ENCODE measurements at places on chromosomes 2 and 18.

GRCh38 chr2:106781196-106781595, 104.8 kb downstream of the ST6GAL2 start:
- no peak for DNase-seq

DNA sequence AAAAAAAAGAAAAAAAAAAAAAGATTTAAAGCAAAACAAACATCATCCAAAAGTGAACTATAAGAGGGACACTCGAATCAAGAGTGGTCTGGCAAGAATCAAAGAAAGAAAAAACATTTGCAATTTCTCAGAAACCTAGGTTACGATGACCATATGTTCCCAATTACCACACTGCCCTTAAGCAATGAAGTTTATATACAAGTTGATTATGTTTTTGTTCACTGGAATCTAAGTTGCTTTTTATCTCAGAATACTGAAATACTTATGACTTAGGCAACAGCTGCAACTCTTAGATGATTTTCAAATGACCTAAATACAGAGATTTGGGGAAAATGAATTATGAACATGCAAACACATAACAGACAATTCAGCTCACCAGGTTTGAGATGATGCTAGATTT, 597.1 kb upstream of the CHAC2 start:
- no peak for DNase-seq

GRCh38 chr2:85541753-85542457, 2.9 kb downstream of the MAT2A start:
- DNase-seq: no peak

DNA sequence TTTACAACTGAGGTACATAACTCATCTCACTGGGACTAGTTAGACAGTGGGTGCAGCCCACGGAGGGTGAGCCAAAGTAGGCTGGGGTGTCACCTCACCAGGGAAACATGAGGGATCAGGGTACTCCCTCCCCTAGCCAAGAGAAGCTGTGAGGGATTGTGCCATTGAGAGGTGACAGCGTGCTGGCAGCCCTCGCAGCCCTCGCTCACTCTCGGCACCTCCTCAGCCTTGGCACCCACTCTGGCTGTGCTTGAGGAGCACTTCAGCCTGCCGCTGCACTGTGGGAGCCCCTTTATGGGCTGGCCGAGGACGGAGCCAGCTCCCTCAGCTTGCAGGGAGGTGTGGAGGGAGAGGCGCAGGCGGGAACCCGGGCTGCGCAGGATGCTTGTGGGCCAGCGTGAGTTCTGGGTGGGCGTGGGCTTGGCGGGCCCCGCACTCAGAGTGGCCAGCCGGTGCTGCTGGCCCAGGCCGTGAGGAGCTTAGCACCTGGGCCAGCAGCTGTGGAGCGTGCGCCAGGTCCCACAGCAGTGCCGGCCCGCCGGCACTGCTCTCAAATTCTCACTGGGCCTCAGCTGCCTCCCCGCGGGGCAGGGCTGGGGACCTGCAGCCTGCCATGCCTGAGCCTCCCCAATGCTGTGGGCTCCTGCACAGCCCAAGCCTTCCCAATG, 44.5 kb upstream of the FAM110C start:
- no peak for DNase-seq

- no peak for DNase-seq
These were observed 53.4 kb downstream of the LIMS1 start for GRCh38 chr2:108587621-108588020.

DNA sequence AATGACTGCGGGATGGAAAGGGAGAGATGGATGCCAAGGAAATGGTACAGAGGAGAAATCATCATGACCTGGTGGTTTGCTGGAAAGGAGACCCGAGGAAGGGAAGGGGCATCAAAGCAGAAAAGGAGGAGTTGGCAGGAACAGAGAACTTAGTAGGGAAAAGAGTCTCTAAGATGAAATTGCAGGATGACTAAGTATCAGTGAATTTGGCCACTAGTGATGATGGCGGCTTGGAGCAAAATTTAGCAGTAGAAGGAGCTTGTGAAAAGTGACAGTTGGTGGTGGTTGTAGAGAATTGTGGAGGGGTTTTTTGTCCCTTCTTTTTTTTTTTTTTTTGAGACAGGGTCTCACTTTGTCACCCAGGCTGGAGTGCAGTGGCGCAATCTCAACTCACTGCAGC, 10.1 kb downstream of the METAP1D start:
- no peak for DNase-seq

DNA sequence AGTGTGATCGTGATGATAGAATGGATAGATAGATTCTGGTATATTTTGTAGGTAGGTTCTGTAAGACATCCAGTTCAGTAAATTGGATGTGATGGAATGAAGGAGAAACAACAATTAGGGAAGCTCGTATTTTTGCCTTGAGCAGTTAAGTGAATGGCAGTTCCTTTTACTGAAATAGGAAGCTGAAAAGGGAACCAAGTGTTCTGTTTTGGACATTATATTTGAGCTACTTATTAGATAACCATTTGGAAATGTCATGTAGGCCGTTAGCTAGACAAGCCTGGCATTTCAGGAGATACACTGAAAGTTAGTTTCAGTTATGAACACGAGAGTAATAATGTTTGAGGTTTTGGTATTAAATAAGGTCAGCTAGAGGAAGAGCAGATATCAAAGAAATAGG, 41.5 kb downstream of the MARCHF7 start:
- no peak for DNase-seq

DNA sequence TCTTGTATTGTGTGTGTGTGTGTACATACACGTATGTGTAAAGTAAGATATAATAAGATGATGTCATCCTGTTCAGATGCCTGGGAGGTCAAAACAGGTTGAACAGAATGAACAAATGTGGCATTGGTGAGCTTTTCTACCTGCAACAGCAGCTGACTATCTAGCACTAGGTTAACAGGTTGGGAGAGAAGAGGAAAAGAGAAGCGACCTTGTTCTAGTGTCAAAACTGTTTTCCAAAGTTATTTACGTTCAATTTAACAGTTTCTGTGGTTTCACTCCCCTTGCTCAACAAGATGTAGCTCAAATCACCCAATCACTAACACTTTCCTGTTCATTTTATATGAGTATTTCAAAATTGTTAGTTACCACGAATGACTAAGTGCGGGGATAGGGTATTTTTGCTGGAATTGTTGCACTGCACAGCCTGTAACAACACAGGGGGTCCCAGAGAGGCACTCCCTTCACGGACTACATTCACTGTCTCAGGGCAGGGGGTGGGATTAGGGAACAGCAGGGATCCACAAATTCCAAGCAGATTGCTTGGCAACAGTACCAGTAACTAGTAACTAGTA, 67.5 kb upstream of the DTNB start:
- DNase-seq: no peak

GRCh38 chr2:156834431-156834830, 398.3 kb downstream of the GPD2 start:
- DNase-seq: no peak

GRCh38 chr2:239586651-239587310, 186.0 kb upstream of the HDAC4 start:
- no peak for DNase-seq

DNA sequence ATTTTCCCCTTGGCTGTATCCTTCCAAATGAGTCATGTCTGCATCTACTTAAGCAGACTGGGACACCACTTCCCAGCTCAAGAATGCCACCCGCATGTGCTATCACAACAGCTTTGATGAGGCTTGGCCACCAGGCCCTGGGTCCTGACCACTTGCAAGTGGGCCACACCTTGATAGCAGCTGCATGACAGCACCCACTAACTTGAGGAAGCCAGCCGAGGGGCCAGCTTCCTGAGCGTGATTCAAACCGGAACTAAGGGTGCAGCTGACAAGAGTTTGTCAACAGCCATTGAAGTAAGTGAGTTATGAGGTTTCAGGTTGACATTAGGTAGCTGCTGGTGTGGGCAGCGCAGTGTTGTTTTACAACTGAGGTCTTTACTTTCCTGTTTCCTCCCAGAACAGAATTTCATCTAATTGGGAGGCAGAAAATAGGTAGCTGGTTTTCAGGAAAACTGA, 54.4 kb downstream of the EPHA4 start:
- peak; percentile 22 for DNase-seq

GRCh38 chr2:237549643-237550415, 16.5 kb upstream of the PRLH start:
- no peak for DNase-seq

GRCh38 chr2:142796161-142796560, 81.3 kb upstream of the KYNU start:
- DNase-seq: no peak

DNA sequence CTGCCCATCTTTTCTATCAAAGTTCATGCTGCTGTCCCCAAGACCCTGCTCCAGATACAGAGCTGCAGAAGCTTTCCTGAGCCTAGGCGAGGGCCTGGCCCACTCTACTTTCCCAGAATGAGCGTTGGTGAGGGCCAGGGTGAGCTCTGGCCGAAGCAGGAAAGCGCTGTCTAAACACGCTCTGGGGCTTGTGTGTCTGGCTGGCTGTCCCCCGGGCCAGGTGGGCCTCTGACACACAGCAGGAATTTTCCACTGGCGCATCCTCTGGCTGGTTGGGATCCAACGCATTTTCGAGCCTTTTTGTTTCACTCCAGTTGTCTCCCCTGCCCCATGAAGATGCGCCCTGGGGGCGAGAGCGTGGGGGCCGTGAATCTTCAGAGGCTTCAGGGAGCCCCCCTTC, 17.8 kb upstream of the KCNK3 start:
- no peak for DNase-seq

DNA sequence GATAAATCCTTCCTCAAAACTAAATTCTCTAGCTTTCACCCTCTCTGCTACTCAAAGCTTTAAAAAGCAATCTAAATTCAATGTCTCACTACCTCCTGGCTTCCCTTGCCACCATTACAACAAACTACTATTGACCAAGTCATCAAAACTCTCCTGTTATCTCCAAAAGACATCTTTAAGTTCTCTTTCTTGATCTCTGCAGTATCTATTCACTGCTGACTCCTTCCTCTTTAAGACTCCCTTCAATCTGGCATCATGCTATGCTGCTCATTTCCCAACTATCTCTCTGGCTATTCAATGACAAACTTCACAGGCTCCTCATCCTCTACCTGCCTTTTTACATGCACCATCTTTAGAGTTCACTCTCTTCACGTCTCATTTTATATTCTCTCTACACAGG, 5.9 kb downstream of the PPP3R1 start:
- no peak for DNase-seq

DNA sequence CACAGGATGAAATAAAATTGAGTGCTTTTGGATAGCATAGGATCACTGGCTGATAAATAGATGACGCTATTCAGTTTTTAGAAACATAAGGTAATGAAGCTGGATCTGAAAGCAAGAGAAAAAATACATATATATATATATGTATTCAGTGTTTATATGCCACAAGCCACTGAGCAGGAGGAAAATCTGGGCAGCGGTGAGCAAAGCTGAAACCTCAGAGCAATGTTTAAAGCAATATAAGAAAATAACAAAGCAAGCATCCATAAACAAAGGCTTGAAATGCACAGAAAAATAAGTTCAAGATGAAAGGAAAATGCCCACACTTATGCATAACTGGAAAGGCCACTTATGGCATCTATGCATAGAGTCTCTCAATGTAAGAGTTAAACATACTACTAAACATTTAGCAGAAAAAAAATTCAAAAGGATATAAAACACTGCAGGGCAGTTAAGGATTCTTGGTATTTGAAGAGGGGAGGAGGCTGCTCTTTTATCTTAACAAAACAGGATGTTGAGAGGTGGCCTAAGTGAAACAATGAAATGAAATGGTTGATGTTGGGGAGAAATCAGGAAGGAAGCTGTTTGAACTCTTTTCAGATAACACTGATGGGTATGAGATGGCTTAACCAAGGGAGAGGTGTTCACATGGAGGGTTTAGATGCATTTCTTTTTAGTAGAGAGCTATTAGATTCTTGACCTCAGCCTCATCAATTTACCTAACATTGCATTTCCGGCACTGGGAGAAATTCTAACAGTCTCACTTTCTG, 129.1 kb downstream of the ARHGAP15 start:
- DNase-seq: no peak

- DNase-seq: no peak
These were observed 5.0 kb downstream of the FKBP7 start for GRCh38 chr2:178473373-178473772.

GRCh38 chr2:105919826-105920225, 175.1 kb downstream of the NCK2 start:
- peak; percentile 33 for DNase-seq

- DNase-seq: no peak
These were observed 29.3 kb upstream of the EPHA4 start for GRCh38 chr2:221601376-221601775.

- DNase-seq: no peak
These were observed 17.9 kb downstream of the LDLRAD4 start for GRCh38 chr18:13236411-13236810.

GRCh38 chr2:189474526-189474925, 33.3 kb downstream of the WDR75 start:
- no peak for DNase-seq

DNA sequence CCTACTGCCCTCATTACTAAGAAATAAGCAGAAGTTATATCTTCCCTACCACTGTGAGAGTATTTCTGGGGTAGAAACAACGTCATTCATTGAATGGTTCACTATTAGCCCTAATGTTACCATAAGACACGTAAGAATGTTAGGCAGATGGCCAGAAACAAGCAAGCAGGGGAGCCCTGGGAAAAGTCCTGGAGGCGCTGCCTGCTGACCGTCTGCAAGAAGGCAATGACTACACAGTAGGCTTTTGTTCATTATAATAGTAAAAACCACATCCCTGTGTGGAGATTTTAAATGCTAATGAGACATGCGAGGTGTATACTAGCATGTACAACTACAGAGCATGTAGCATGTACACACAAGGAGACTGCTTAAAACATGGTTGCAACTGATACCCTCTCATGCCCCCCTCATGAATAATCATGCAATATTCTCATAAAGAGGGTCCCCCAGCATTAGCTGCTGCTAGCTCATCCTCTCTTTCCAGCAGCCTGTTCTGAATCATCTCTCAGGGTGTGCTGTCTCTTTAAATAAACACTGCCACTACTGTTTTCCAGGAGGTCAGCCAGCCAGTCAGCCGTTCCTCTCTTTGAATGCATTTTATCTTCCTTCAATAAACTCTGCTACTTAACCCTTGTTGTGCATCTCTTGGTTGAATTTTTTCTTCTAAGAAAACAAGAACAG, 23.6 kb downstream of the SUCLG1 start:
- no peak for DNase-seq

DNA sequence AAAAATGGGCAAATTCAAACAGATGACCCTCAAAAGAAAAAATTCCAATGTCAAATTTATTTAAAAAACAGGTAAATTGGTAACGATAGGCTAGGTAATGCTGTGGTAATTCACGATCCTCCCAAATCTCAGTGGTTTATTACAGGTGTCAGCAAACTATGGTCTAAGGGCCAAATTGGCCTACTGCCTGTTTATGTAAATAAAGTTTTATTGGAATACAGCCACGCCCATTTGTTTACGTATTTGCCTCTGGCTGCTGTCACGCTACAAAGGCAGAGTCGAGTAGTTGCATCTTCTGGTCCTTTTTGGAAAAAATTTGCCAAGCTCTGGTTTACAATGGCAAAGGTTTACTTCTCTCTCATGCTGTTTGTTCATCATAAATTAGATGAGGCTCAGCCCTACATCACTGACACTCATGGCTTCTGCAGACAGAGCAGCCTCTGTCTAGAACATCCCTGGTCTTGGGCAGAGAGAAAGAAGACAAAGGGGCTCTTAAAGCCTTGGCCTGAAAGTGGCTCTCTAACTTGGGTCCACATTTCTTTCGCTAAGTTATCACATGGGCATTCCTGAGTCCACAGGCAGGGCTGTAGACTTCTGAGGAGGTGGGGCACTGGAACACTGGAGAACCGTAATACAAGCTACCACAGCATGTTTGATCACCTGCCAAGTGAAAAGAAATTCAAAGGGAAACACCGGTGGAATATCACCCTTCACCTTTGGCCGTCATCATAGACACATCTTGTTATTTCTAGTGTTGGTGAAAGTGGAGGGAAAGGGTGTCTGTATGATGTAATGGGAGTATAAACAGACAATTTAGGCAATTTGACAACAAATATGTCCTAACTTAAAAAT, 34.8 kb downstream of the SP110 start:
- no peak for DNase-seq

GRCh38 chr2:128260239-128261138, 58.2 kb downstream of the HS6ST1 start:
- DNase-seq: no peak

All from stimulated activated CD4-positive, alpha-beta T cell treated with anti-CD3 and anti-CD28 coated beads, Interleukin-12 subunit alpha, Interleukin-12 subunit beta, amount 100 ng/mL, for 24 hours (primary cell).